B cell (primary cell): ENCODE measurements at places on chromosomes 11 and 22.

DNA sequence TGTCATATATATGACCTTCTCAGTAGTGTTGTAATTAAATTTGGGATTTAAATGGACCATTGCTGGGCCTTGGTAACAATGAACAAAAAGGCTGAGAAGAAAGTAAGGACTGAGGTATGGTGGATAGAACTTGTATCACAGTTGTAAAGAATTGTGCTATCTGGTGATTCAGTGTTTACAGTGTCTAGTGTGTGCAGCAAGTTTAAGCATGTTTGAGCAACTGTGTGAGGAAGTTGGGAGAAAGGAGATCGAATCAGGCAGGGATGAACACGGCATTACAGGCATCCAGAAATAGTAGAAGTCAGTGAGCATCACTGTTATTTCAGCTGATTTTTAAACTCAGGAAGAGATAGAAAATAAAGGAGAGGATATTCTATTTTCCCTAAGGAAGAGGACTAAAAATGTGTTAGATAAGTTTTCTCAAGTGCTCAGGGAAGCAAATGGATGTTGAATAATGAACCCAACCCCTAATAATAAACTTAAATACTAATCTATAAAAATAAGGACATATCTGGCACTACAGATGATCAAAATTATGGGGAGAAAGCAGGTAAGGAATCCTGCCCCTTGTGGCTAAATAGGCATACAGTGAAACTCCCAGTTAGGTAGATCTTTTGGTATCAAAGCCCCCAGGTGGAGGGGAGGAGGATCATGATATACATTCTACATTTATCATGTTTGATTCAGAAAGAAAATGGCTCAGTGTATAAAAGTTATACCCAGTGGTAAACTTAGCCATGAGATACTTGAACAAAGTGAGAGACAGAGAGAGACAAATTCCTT, 361.0 kb upstream of the ANO3 start:
- DNase-seq = no peak

DNA sequence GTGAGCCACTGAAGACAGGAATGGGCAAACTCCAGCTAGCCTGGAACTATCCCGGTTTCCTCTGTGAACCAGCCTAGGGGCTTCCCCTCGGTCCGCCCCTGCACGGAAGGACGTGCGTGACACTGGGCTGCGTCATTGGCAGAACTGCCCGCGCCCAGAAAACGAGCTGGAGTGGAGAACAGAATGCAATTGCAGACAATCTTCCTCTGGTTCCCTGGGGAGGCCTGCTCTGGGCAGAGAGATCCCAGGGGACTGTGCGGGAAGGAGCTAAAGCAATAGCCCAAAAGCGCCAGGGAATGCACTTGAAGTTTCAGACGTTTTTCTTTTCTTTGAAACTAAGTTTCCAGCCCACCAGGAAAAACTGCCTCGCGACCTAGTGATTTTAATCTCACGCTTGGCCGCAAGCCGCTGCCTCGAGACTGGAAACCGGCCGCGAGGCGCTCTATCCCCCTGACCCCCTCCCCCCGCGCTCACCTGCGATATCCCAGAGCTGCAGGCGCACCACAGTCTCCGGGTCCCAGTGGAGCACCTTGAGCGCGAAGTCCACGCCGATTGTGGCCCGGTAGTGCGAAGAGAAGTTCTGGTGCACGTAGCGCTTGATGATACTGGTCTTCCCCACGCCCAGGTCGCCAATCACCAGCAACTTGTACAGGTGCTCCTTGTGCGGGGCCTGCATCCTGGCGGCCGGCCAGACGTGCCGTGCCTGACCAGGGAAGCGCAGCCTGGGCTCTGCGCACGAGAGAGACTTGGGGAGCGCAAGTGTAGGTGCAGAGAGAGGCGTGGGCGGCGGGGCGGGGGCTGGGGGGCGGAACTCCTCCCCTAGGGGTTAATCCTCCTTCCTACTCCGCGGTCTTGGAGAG, at the start of gene RAB38:
Gene RAB38, minus strand, starts transcription at position 735 of the 860 bp plus-strand sequence. Its CDS starts 59 bp downstream, at position 676.
- peak; percentile 3 for DNase-seq

GRCh38 chr11:74546752-74547151, 45.6 kb upstream of the POLD3 start:
- DNase-seq = no peak

GRCh38 chr22:36964106-36964505, 50.7 kb downstream of the CSF2RB start:
- no peak for DNase-seq

DNA sequence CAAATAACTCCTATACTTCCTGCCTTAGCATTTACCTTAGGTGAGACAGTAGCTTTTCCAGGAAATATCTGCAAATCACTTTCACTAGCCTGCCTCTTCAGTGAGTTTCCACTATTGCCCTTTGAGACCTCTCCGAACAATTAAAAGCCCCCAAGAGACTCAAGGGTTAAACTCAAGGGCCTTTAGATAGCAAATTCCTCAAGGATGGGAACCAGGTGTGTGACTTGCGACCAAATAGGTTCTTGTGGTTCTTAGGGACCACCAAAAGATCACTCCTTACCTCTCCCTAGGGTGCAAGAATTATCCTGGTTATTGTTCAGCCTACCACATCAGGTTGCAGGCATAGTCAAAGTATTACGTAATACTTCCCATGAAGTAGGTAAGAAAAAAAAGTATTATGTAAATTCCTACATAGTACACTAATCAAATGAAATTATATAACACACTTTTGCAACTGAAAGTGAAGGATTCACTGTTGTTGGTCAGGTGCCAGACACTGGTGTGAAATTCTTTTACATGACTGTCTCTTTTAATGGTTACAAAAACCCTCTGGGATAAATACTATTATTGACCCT, 1.4 kb upstream of the RDX start:
- DNase-seq = peak; percentile 39

DNA sequence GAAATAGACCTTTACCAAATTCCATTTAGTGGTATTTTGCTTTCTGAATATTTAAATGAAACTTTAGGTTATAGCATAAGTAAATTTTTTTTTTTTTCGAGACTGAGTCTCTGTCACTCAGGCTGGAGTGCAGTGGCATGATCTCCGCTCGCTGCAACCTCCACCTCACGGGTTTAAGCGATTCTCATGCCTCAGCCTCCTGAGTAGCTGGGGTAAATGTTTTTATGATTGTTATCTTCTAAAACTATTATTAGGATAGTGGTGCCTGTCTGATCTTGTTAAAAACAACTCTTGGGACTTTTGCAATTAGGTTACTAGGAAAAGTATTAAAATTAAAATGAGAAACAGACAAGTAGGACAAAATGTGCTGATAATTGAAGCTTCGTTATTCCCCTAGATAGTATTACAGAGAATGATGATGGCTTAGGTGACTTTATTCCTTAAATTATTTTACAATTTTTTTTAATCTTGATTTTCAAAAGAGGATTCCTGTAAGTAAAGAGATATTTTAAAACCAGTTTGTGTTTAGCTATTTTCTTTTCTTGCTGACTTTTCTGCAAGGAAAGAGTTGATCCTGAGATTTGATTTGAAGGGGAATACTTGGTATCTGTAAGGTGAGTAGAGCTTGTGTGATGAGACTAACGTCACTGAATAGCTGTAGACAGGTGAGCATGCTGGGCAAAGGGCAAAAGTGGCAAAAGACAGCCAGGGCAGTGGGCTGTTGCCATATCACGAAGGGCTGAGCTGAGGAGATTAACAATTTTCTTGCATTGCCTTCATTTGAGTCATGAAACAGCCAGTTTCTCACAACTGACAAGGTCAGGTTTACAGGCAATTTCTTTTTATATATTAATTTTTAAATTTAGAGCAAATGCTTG, 20.8 kb downstream of the CRKL start:
- no peak for DNase-seq

DNA sequence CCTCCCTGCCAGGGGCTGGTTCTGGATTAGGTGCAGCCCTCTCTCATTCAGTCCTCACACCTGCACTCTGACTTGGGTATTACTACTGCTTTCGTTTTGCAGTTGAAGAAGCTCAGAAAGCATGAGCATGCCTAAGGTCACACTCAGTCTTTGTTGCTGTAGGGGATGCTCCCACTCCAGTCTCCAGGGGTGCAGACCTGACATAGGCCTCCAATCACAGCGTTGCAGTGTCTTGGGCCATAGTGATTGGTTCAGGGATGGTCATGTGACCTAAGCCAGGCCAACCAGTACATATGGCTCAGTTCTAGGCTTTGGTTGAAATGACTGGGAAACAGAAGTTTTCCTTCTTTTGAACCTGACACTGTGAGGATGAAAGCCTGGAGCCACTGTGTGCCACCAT, 61.7 kb downstream of the FBXO7 start:
- no peak for DNase-seq

DNA sequence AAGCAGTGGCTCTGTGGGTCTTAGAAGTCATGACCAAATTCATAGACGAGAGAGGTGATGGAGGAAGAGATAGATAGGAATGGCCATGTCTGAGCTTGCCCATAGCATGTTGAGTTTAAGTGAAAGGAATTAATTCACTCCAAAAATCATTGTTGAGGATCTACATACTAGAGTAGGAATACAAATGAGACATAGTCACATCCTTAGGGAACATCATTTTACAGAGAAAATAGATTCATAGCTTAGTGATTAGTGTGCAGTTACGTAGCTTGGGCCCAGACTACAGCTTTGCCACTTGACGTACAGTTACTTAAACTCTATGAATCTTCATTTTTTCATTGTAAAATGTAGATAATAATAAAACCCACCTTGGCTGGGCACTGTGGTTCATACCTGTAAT, 21.4 kb upstream of the BMAL1 start:
- no peak for DNase-seq

- DNase-seq = no peak
Observed at GRCh38 chr11:131099013-131099412, 182.7 kb upstream of the SNX19 start.

GRCh38 chr11:60984636-60985035, 13.2 kb downstream of the CD6 start:
- DNase-seq = no peak

- no peak for DNase-seq
Observed at GRCh38 chr11:74013141-74013540, 4.3 kb upstream of the UCP3 start.

DNA sequence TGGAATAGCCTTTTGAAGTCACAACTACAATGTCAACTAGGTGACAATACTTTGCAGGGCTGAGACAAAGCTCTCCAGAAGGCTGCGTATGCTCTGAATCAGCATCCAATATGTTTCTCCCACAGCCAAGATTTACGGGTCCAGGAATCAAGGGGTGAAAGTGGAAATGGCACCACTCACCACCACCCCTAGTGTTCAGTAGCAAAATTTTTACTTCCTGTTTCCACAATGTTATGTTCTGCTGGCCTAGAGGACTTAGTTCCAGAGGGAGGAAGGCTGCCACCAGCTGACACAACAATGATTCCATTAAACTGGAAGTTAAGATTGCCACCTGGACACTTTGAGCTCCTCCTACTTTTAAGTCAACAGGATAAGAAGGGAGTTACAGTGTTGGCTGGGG, 68.5 kb upstream of the MPEG1 start:
- no peak for DNase-seq

DNA sequence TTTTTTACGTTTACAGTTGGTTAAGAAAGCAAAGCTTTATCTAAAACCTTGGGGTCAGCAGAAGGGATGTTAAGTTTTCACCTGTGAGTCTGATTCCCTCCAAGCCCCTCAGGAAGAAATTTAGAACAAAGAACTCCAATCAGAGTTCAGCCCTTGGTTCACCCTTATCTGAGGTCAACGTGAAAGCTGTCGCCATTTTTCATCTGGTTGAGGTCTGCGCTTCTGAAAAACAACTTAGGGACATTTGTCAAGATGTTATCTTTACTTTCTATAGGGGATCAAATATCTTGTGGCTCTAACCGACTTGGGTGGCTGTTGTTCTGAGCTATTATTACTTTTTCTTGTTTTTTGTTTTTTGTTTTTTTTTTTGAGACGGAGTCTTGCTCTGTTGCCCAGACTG, 30.0 kb downstream of the RGL4 start:
- no peak for DNase-seq

DNA sequence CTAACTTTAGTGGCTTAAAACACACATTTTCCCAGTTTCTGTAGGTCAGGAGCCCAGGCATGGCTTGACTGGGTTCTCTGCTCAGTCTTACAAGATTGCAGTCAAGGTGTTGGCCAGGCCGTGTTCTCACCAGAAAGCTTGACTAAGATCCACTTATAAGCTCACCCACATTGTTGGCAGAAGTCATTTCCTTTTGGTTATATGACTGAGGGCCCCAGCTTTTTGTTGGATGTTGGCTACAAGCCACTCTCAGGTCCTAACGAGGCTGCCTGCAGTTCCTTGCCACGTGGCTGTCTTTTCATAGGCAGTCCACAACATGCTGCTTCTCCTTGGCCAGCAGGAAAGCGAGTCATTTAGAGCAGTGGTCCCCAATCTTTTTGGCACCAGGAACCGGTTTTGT, 79.3 kb upstream of the CRTAM start:
- no peak for DNase-seq

GRCh38 chr22:30968015-30968923, at the start of gene MORC2:
Gene MORC2, minus strand, starts transcription at chr22:30968774. Its CDS starts 885 bp downstream, at chr22:30967889.
- no peak for DNase-seq

DNA sequence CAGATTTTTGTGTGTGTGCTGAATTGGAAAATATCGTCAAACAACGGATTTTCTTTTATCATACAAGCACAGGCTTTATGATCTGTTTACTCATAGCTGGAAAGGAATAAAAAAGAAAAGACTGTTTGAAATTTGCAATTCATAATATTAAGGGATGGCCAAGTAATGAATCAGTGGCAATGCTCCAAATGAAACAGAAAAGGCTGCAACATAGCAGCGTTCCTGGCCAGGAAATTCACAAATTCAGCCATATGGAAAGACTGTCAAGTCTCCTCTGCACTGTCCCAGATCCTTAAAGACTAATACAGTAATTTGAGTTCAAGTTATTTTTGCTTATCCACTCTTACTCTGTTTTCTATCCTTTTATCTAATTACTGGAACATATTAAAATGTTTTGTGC, 98.2 kb downstream of the MSANTD4 start:
- no peak for DNase-seq

GRCh38 chr11:18790883-18791206, 753 bp downstream of the PTPN5 start:
- no peak for DNase-seq
